ENCODE measurements at places on chromosomes 5 and 9.
A peak's percentile ranks its signal among the peaks of the same experiment; 100 is the strongest.

- peak; percentile 44 for DNase-seq
Observed at GRCh38 chr5:161286066-161286655, 260.4 kb downstream of the GABRB2 start.

DNA sequence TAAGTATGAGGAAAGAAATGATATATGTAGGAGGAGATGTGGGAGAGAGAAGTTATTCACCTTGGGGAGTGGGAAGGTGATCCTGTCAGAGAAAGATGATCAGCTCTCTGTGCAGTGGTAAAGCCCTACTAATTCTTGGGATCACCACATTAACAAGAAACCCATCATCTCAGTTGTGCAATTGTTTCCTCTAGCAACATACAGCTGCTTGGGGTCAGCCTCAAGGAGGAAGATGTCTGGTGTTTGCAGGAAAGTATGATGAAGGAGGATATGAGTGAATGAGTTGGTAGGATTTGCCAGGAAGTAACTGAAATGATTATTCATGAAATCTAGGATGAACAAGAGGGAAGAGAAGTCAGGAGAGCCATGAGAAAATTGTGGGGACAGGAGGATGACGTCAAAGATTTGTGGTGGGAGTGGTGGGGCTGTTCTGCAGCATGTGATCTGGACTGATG, 50.1 kb downstream of the TNFSF8 start:
- no peak for DNase-seq

DNA sequence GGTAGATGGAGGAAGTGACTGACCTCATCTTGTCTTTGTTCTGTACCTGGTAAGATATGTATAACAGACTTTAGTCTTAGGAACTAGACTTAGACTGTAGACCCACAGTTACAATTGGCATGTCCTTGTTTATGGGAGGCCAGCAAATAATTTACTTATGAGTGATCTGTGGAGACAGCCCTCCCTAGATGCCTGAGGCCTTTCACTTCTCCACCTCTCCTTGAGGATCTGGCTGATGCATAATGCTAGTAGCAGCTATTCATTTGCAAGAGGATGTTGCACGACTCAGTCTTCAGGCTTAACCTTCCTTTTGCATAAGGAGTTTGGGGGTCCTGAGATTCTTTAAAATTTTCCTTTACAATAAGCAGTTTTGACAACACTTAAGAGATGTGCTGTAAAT, 100.7 kb downstream of the YTHDC2 start:
- DNase-seq = no peak

GRCh38 chr5:139186752-139187326, 11.3 kb downstream of the SIL1 start:
- DNase-seq = no peak

GRCh38 chr5:12616093-12616492, 711.8 kb upstream of the CTNND2 start:
- DNase-seq = no peak

GRCh38 chr5:16889972-16890519, 46.0 kb downstream of the MYO10 start:
- DNase-seq = no peak

DNA sequence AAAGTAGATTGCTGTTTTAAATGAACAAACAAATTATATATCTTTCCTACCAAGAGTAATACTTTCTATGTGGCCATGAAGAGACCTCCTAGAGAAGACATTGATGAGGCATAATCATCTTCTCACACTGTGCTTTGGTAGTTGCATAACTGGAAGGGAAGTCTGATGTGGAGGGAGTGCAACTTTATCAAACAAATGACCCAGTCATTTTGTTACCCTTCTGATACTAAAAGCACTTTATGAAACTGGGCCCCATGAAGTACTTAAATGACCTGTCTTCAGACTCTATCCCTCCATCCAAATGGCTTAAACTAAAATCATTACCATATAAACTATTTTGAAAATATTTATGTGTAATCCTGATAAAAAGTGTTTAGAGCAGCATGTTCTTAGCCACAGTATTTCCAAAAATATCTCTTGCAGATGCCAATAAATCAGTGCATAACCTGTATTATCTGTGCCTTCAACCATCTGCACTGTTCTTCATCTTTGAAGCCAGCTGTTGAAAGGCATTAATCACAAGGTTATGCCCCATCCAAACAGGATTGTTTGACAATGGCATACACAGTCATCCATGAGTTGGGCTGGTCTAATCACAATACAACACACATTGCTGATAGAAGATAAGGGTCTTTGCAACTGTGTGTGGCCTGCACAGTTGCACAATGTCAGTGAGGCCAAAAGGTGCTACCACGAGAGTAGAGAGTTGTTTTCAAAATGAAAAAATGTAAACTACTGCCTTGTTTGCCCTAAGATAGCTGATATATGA, 31.9 kb upstream of the MIER3 start:
- no peak for DNase-seq

GRCh38 chr5:133967124-133967523, 1.3 kb downstream of the C5orf15 start:
- no peak for DNase-seq

DNA sequence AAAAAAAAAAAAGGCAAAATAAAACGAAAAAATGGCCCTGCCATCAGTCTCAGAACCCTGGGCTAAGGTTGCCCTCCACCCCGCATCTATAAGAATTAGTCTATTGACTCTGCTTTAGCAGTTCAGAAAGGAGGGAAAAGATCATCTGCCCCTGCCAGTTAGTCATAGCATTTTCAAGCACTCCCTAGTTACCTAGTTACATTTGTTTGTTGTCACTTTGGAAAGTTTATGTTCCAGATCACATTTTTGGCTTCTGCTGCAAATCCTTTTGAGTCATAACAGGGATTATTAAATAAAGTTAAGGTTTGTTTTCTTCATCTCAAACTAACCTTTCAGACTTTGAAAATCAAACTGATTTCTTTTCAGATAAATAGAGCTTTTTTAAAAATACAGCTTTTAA, 52.1 kb downstream of the AQP7 start:
- no peak for DNase-seq

GRCh38 chr9:134498814-134499166, 142.8 kb upstream of the COL5A1 start:
- DNase-seq = no peak

GRCh38 chr5:133907075-133907474, 61.4 kb downstream of the C5orf15 start:
- no peak for DNase-seq

DNA sequence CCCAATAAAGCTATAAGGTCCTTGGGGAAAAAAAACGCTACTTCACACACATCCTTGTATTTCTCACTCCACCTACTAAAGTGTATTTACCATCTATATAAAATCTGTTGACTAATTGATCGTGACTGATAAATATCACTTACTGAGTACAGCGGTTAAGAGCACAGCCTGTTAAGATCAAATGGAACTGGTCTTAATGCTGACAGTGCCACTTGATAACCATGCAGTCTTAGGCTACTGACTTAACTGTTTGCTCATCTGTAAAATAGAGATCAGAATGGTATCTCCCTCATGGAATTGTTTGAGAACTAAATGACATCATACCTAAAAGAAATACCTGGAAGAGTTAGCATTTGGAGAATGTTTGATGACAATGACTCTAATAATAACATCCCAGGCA, 67.5 kb downstream of the ZFAND5 start:
- DNase-seq = no peak

DNA sequence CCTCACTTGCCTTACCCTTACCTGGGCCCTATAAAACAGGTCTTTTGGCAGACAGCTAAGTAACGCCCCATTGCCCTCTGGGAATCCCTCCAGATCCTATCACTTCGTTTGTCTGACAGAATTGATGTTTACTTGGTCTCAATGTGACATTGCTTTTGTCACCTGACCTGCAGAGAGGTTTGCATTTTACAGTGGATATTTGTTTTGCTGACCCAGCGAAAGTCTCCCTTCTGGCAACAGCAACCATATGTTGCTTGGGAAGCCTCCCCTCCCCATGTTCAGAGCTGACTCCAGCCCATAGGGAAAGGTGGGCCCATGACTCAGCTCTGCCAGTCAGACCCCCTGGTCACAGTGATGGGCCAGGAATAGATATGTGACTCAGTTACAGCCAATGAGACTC, 54.0 kb upstream of the LARP1 start:
- DNase-seq = no peak

- DNase-seq = peak; percentile 39
Observed at GRCh38 chr9:15642369-15642962, 89.6 kb downstream of the CCDC171 start.

GRCh38 chr9:79623799-79624721, 52.3 kb downstream of the TLE4 start:
- DNase-seq = peak; percentile 56

DNA sequence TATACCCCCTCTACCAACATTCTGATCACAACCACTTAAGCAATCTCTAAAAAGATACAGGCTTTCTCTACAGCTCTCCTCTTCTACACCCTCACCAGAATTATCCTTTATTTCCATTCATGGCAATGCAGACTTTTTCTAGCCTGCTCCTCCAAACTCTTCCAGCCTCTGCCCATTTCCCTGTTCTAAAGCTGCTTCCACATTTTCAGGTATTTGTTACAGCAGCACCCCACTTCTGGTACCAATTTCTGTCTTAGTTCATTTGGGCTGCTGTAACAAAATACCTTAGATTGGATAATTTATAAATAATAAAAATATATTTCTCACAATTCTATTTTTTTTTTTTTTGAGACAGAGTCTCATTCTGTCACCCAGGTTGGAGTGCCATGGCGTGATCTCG, 53.0 kb upstream of the DNAH5 start:
- DNase-seq = no peak

DNA sequence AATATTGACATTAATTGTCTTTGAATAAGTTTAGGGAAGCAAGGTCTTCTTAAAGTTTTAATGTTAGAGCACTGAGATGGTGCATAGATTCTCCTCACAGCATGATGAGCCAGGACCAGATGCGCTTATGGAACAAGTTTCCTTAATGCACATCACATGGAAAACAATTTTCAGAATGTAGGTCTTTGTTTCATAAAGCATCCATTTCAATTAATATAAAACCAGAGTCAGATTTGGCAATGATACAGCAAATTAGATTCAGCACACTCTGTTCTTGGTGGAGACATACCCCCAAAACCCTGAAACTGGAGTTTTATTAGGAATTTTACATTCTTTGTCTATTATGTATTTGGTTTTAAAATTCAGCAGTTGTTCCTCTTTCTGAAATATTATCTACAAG, 402.1 kb upstream of the SEMA6A start:
- no peak for DNase-seq

DNA sequence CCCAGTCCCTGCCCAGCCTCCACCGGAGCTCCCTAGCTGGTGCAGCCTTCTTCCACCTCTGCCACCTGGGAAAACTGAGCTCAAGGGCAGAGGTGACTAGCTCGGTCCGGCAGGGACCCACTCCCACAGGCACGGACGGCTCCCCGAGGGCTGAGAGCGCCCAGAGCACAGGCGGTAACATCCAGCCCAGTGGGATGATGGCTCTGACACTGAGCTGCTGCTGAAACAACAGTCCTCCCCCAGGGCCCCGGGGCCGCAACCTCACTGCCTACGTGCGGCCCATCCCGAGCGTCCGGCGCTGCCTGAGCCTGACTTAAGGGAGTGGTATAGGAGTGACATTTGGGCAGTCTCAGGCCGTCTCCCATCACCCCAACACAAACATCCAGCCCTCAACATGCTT, 3.7 kb downstream of the FAM163B start:
- no peak for DNase-seq

- DNase-seq = no peak
Observed at GRCh38 chr9:95441081-95441480, 75.7 kb downstream of the PTCH1 start.

GRCh38 chr5:141504216-141504615, 15.3 kb downstream of the PCDHGC5 start:
- no peak for DNase-seq

- DNase-seq = no peak
Observed at GRCh38 chr9:94478755-94479730, 75.8 kb upstream of the PCAT7 start.

GRCh38 chr9:124202447-124202971, 55.2 kb upstream of the NEK6 start:
- peak; percentile 78 for DNase-seq

- no peak for DNase-seq
Observed at GRCh38 chr5:107484281-107484680, 186.5 kb downstream of the EFNA5 start.

- no peak for DNase-seq
Observed at GRCh38 chr5:171412186-171412585, 7.3 kb upstream of the FGF18 start.

GRCh38 chr5:138601444-138601843, 26.2 kb upstream of the HSPA9 start:
- DNase-seq = no peak

GRCh38 chr9:69391487-69391886, 66.5 kb downstream of the ENTREP1 start:
- no peak for DNase-seq

DNA sequence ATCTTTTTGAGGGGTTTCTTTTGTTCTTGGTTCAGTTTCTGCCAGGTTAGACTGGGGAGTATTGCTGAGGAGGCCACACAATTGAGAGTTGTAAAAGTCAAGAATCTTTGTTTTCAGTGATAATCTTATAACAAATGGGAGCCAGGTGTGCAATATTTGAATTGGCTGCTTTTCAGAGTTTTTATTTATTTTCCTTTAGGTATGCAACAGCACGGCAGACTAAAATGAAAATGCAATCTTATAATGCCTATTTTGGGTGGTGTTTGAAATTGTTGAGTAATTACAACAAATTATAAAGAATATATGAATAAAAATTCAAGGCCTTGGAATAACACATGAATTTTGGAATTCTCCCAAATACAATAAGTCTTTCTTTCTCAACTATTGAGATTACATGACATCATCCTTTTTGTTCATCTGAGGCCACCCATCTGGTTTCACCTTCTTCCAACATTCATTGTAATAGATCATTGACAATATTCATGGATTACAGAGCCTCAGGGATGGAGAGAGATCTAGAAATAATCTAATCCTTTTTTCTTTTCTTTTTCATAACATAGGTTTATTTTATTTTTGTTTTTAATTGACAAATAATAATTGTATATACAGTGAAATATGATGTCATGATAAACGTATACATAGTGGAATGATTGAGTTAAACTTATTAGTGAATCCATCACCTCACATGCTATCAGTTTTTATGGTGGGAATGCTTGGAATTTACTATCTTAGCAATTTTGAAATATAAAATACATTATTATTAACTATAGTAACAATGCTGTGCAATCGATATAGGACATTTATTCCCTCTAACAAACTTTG, 1061.0 kb downstream of the NR2F1-AS1 start:
- DNase-seq = no peak

- DNase-seq = no peak
Observed at GRCh38 chr9:19298436-19299000, 68.0 kb downstream of the DENND4C start.

DNA sequence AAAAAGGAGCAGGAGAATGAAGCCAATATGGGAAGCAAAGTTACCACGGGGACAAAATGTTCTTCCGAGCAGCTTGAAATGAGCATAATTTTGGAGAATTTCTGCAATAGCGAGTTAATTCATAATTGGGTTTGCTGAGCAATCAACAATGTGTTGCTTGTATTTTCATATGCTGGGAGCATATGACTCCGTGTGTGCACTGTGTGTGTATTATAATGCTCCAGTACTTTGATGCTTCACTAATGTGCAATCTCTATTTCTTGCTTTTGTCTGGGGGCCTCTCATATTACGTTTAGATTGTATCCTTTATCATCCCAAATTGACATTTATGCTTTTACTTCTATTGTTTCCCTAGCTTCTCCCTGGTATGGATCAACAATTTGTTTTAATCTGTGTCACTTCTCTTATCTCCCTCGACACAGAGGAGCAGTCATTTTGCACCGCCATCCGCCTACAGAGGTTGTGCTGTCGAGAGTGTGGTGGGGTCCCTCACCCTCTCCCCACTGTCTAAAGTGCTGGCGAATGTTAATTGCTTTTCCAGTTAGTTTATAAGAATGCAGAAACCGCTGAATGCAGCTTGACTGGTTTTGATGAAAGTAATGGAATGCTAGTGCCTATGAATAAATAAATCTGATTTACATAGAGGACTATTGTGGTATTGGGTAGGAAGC, 372.5 kb upstream of the WWC1 start:
- no peak for DNase-seq
